Activated T-cell treated with anti-CD3 and anti-CD28 coated beads for 48 hours (primary cell): ENCODE measurements at places on chromosomes 5 and 9.

- DNase-seq = no peak
Measured at GRCh38 chr5:17151686-17152085, 65.7 kb upstream of the BASP1 start.

DNA sequence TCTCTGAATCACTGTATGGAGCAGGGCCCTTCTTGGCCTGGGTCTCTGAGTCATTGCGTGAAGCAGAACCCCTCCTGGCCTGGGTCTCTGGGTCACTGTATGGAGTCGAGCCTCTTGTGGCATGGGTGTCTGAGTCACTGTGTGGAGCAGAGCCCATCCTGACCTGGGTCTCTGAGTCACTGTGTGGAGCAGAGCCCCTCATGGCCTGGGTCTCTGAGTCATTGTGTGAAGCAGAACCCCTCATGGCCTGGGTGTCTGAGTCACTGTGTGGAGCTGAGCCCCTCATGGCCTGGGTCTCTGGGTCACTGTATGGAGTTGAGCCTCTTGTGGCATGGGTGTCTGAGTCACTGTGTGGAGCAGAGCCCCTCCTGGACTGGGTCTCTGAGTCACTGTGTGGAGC is 94.0 kb upstream of the RAPGEF1 start:
- no peak for DNase-seq

DNA sequence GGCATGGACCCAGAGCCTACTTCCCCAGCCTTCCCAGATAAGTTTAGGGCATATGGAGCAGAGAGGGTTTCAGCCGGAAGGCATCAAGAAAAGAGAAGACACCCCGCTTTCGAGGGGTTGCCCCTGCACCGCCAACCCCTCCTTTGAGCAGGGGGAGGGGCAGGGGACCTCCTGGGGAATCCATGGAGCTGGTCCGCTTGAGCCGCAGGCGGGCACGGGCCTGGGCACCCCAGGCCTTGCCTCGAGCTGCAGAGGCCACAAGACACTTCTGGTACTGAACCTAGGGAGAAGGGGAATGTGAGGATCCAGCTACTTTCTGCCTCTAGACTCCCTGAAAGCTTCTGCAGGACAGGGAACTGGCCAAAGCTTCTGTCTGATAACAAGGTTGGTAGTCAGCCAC is 1.3 kb upstream of the SRA1 start:
- no peak for DNase-seq

- no peak for DNase-seq
Measured at GRCh38 chr9:124934290-124934689, 6.6 kb downstream of the GOLGA1 start.

DNA sequence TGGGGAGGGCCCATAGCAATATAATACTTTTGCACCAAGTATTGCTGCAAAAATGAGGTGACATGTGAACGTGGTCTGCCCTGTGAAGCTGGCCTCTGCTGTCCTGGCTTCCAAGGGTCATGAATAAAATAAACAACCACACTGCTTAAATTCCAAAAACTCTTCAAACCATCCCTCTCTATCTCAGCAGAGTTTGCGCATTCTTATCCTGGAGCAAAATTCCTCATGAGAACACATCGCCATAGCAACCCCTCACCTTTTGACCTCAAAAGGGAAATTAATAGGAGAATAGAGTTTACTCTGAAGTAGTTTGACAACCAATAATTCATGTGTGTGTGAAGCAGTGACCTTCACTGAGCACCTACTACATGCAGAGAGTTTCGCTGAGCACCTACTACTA is 342.9 kb downstream of the SPOCK1 start:
- no peak for DNase-seq

DNA sequence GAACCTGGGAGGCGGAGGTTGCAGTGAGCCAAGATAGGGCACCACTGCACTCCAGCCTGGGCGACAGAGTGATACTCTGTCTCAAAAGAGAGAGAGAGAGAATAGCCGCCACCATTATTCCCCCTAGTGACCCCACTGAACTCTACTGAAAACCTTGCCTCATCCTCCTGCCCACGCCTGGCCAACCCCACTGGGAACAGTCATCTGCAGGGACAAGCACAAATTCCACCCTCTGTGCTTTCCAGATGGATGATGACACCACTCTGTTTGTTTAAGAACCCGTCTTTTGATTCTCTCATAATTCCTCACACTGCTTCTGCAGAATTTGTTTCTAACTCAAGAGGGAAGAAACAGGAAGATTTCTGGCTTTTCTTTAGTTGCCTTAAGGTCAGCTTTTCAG is 12.2 kb downstream of the BHMT2 start:
- no peak for DNase-seq

- no peak for DNase-seq
Measured at GRCh38 chr5:2742921-2743679, 8.4 kb downstream of the IRX2 start.

GRCh38 chr9:123359106-123359505 is 3.1 kb downstream of the CRB2 start:
- DNase-seq = no peak

DNA sequence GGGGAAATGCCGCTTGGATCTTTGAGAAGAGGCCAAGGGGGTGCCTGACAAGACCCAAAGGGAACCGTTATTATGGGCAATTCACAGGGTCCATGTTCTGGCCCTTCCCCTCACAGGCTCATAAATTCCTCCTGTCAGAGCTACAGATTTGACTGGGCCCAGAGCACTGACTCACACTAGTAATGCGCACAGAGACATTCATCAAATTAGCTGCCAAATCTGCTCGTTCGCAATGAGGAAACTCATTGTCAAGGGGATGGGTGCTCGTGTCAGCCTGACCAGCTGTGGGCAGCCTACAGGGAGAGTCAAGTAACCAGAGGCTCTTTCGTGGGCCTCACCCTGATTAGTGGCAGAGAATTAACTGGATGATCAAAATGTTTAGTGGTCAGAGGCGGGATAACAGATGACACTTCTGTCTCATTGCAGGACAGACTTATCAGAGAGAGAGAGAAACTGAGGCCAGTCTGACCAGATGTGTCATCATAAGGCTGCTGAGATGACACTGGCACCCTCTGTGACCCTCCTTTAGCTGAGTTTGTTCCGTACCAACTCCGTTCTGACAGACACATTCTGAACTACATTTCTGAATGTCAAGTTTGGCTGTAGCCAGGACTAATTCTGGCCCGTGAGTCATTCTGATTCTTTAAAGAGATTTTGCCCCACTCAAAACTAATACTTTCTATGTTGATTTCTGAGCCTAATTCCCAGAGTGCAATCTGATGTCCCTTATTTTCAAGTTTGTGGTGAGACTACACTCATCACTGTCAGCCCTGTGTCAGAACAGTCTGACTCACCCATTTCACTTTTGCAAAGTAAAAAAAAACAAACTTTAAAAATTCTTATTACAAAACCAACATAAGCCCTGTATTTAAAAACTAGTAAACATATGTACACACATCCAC is 377.1 kb downstream of the ACTL7B start:
- DNase-seq = no peak

- DNase-seq = no peak
Measured at GRCh38 chr5:65152131-65152530, 329.6 kb downstream of the ADAMTS6 start.

DNA sequence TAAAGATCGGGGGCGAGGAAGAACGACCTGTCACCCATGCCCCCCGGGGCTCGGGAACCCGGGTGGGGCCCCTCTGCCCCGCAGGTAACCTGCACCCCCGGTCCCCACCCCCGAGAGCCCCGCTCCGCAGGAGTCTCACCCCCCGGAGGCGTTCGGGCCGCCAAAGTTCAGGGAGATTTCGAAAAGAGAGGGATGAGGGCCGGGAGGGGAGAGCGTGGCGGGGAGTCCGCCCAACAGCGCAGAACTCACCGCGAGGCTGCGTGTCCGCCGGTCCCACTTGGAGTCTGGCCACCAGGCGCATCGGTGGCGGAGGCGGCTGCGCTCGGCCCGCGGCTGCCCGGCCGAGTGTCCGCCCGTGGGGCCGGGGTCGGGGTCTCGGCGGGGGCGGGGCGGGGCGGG is at the start of gene PHF19:
PHF19 (minus strand) TSS at position 347 of the 399 bp plus-strand sequence. CDS start 2,447 bp downstream, outside the sequence.
- DNase-seq = peak; percentile 53

GRCh38 chr5:140480310-140481014 is 67.0 kb upstream of the EIF4EBP3 start:
- no peak for DNase-seq

DNA sequence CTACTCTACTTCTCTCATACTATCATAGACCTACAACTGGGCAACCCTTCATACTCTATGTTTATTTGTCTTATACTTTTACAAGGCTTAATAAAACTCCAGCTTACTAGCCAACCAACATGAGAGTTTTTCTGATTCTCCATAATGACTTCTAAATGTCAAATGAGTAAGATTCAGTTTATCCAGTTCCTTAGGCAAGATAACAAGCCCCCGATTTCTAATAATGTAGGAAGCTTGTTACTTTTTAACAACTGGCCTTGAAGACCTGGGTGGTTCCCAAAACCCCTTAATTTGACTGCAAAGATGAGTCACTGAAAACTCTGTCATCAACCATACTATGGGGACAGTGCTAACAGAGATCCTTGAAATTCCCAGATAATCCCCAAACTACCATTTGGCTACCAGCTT is 294.6 kb upstream of the ACTBL2 start:
- no peak for DNase-seq

DNA sequence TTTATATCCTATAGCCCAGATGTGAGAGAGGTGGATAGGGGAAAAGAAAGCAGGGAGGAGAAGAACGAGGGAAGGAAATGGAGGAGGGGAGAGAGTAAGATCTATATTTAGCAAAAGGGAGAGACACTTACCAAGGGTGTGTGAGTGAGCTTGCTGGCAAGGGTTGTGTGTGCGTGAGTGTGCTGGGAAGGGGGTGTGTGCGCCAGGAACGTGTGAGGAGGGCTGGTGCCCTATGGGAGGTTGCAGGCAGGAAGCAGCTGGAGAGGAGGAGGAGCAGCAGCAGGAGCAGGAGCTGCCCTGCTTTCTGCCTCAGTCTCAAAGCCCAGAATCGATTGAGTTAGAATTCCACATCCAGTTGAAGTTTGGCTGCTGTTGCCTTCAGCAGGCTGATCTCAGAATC is 148.3 kb upstream of the RUSC2 start:
- DNase-seq = no peak

DNA sequence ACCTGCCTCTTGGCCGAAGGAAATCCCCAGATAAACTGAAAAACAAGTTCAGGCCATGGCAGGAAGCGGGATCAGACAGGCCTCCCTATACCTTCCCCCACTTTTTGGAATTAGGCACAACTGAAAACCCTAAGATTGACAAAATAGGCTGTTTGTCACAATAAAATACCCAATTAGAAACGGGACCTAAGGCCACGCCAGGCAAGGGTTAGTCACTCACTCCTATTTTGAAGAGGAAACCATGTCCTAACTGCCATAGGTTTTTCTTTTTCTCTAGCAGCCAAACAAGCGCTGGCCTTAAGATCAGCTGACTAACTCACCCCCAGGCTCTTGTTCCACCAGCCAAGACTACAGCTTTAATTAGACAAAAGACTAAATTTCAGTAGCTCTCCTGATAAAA is 11.9 kb downstream of the FBP2 start:
- DNase-seq = no peak

- DNase-seq = no peak
Measured at GRCh38 chr5:27474395-27474794, 436.0 kb upstream of the CDH9 start.

DNA sequence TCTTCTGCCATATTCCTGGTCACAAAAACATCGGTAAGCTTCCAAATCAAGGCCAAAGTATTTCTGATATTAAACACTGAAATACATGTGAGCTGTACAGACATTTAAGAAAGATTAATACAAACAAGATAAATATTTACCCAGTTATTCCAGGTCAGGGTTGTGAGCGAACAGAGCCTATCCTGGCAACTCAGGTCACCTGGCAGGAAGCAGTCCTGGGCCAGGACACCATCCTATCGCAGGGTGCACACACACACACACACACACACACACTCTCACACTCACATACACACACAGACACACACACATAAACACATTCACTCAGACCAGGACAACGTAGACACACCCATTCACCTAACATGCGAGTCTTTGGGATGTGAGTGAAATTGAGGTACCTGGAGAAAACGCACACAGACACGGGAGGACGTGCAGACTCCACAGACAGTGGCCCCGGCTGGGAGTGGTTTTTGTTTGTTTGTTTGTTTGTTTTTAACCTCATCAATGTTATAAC is 82.4 kb upstream of the CACNA1B start:
- no peak for DNase-seq

- no peak for DNase-seq
Measured at GRCh38 chr9:70486127-70486526, 71.7 kb upstream of the KLF9 start.

GRCh38 chr5:151451626-151452520 is 4.5 kb downstream of the SLC36A1 start:
- DNase-seq = no peak

DNA sequence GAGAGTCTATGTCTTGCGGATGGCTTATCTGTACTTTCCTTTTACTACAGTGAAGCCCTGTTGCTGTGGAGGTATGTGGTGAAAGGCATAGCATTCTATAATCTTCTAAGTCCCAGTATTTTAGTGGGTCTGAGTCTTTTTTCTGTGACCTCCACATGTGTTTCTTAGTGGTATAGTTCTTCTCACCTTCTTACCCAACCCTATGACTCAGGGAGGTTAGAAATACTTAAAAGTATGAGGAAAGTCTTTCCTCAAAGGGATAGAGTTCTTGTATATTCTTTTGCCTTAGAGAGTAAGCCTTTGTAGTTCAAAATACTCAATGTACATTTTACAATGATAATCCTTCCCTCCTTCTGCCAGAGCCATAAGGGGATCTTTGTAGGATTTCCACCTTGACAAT is 621.9 kb upstream of the CTNND2 start:
- DNase-seq = no peak

GRCh38 chr9:556199-556598 is 285.3 kb upstream of the DMRT1 start:
- no peak for DNase-seq

DNA sequence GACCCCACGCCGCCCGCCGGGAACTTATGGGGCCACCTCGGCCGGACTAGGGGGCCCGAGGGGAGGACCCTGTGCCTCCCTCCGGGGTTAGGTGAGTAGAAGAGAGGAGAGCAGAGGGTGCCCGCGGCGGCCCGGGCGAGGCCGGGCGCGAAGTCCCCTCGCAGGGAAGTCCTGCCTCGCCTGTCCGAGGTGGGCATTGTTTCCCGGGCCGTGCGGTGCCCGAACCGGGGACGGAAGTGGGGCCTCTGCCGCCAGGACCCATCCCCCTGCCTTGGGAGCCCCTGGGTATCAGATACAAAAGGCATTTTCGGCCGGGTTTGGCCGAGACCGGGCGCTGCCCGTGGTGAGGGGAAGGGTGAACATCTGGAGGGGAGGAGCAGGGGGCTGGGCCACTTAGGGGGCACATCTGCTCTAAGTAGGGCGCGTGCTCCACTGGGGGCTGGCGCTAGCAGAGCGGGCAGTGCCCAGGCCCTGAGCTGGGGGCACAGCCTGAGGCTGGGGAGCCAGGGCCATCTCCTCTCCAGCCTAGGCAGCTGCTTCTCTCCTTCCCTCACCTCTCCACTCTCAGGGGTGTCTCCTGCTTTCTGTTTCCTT is 48.2 kb downstream of the DAB2IP start:
- DNase-seq = no peak

- DNase-seq = no peak
Measured at GRCh38 chr5:168443533-168443932, 42.7 kb upstream of the RARS1 start.

DNA sequence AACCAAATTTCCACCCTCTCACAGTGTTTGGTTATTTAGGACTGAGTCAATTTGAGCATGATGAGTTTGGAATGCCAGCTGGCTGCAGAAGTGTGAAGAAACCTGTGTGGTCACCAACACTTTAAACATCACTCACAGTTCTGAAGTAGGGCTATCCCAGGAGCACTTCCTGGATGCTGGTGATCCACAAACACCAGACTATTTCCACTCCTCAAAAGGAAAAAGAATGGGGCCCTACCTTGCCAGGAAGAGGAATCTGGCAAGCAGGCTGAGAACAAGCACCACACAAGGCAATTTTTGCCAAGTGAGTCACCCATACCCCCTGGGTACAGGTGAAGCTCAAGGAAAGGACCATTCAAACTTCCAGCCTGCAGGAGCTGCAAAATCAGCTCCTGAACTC is 294.2 kb upstream of the PTGER4 start:
- DNase-seq = no peak
